ENCODE measurements at places on chromosomes 5 and 9.

- no peak for DNase-seq
Measured at GRCh38 chr9:14520341-14520740, 172.9 kb downstream of the ZDHHC21 start.

GRCh38 chr9:68515326-68516017 is 25.2 kb downstream of the TMEM252 start:
- DNase-seq: no peak

DNA sequence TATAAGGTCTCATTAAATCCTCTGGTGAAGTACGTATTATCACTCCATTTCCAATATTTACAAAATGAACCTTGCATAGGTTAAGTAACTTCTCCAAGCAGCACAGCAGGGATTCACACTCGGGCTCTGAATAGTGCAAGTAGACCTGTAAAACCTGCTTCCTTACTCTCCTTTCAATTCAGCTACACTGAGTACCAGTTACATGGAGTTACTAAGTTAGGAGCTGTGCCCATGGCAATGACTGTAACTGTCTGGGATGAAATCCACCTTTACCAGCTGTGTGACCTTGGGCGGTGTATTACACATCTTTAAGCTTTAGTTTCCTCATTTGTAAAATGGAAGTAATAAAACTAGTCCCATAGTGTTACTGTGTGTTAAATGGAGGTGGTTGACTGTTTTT is 15.9 kb upstream of the MOB3B start:
- no peak for DNase-seq

DNA sequence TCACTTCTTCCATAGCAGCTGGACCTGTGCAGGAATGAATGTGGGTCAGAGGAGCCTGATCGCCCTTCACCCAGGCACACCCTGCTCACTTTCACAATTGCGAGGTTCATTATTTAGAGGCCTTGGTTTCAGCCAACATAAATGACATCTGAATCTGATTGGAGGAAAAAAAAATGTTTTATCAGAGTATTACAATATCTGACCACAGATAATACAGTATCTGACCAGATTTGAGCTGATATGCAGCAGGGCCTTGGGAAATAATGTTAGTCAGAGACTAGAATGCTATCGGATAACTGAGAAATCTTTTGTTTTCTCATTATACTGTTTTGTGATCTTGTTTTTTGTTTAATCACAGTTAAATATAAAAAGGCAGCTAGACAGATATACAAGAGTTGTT is 7.7 kb downstream of the ICE1 start:
- no peak for DNase-seq

DNA sequence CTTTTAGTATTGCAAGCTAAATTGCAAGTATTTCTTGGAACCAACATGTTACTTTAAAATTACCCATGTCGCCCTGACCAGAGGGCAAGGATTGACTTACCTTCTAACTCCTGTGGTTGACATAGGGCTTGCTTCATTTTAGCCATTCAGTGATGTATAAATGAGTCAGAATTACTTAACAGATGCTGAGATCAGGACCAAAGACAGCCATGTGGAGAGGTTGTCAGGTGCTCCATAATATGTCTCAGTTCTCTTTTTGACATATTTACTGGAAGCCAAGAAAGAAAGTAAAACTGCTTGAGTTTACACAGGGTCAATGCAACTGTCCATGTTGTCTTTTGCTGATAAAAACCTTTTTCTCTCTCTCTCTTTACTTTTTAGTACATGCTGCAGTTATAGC is 33.2 kb downstream of the F2RL2 start:
- DNase-seq: no peak

GRCh38 chr9:108360304-108360703 is 495.5 kb downstream of the ACTL7B start:
- no peak for DNase-seq

GRCh38 chr5:139554264-139554663 is 6.9 kb upstream of the UBE2D2 start:
- DNase-seq: no peak

GRCh38 chr9:126614455-126615244 is 922 bp downstream of the LMX1B start:
- DNase-seq: no peak

- DNase-seq: no peak
Measured at GRCh38 chr5:61429906-61430305, 97.8 kb downstream of the ZSWIM6 start.

DNA sequence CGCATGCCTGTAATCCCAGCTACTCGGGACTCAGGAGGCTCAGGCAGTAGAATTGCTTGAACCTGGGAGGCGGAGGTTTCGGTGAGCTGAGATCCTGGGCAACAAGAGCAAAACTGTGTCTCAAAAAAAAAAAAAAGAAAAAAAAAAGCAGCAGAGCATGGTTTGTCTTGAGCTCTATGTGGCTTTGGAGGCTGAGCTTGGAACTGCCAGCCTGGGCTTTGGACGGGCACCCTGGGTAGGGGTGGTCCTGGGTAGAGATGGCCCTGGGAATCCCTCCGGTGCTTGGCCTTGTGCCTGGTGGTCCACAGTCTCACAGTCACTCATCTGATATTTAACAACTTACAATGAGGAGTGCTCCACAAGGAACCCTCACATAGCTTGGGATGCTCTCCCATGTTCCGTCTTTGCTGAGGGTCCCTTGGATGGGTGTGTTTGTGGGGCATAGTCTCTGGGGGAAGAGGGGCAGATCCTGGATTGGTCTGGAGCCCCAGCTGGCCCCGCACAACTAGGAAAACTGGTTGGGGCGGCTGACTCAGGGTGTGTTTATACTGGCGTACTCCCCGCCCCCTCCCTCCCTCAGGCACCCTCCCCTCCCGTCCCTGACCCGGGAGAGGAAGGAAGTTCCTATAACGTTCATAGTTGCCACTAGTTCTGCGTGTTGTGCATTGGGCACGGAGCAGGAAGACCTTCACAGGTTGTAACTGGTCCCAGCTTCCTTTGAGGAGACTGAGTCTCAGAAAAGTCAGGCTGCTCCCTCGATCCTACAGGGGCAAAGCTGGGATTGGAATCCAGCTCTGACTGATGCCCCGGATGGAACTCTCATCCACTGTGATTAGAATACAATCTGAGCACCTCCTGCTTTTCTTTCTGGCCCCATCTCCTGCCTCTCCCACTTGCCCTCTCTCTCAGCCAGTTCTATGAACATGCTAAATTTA is 11.2 kb downstream of the IER5L start:
- DNase-seq: no peak

DNA sequence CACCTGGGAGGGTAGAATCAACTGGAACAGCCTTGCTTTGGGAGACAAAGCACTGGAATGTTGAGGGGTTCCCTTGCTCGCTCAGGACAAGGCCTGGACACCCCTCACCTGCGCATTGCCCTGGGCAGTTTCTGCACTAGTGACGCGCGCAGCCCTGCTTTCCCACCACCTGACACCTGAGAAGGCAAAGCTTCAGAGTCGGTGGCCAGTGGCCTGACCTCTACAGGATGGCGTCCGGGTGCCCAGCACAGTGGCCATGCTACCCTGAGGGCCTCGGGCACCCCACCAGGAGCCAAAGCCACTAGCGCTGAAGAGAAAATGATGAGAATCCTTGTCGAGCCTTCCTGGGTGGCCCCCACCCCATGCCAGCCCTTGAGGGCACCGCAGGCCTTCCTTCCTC is 161.3 kb downstream of the OLFM1 start:
- DNase-seq: no peak

DNA sequence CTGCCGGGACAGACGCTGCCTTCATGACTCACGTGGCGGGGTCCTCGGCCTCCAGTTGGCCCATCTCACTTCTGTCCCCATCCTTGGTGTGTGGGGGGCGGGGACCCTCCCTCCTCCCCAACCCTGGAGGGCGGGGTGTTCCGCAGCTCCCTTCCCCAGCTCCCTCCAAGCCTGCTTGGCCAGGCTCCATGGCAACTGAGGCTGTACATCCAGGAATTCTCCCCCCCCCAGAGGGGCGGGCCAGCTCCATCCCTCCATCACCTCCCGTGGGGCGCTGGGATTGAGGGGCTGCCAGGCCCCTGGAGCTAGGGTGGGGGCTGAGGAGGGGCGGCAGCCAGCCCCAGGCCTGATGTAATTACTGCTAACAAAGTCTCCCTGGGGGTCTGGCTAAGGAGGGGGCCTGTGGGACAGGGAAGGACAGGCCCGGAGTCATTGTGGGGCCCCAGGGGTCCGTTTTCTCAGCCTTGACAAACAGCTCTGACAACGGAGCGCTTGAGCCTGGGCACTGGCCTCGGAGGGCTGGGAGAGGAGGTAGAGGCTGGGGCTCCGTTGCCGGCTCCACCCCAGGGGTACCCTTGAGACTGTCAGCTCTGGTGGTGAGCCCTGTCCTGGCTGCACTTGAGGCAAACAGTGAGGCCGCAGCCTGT is 8.0 kb downstream of the DIPK1B start:
- DNase-seq: no peak

- no peak for DNase-seq
Measured at GRCh38 chr9:101438523-101438922, 2.9 kb upstream of the ALDOB start.

- DNase-seq: no peak
Measured at GRCh38 chr9:134536101-134536900, 105.3 kb upstream of the COL5A1 start.

GRCh38 chr9:127360250-127360649 is 36.7 kb upstream of the SLC2A8 start:
- no peak for DNase-seq

DNA sequence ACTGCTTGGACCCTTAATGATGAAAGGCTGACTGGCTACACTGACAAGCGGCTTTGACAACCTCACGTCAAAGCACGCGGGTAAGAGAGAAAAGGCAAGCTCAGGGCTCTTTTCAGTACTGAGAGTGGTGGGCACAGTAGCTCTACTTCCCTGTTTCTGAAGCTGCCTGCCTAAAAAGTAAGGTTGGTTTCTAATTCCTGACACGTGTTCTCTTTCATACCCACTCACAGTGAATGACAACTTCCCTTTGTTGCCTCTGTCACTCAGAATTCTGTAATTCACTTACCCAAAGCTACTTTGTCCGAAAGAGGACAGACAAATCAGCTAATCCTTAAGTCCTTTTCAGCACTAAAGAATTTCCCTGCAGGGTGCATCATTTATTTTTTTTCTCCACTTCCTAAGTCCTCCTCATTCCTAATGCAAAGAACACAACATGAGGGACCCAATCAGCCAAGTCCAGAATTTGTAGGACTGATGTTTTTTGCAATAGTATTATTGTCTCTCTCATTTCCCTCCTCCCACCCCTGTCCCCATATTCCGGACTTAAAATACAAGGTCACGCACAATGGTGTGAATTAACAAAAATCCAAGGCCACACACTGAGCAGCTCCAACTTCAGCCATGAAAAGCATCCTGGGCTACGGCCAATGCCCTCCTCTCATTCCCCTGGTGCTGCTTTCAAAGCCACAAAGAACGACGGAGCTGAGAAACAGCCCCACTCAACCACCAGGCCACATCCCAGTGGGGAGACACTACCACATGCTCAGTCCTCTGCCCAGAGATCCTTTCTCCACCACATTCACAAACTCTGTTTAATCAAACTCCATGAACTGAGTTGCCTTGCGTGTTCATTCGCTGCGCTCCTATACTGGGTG is 221.0 kb downstream of the TSSK1B start:
- peak; percentile 59 for DNase-seq

- no peak for DNase-seq
Measured at GRCh38 chr5:111079846-111080245, 8.3 kb downstream of the TSLP start.
